ENCODE measurements at places on chromosomes 4 and X.
A peak's percentile ranks its signal among the peaks of the same experiment; 100 is the strongest.

DNA sequence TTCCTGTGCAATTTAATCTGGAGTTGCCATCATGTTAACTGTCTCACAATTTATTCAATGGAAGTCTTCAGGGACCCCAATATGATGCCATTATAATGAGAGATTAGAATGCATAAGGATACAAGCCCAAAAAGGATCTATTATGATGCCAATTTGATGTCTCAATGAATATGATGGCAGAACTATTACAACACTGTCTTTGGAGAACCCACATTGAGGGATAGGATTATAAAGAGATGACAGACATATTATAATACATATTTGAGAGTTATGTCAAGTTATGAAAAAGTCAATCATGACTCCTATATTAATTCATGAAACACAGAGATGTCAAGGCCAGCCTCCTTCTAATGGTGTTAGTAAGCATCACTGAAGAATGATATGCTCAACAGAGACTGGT lies 1358.4 kb downstream of the PCDH19 start:
- no peak for DNase-seq

GRCh38 chr4:113674251-113674650 lies 87.3 kb downstream of the CAMK2D start:
- no peak for DNase-seq

GRCh38 chr4:3346146-3346545 lies 53.3 kb downstream of the RGS12 start:
- DNase-seq, result no peak

GRCh38 chrX:39758791-39759525 lies 338.8 kb downstream of the BCOR start:
- DNase-seq, result no peak

GRCh38 chrX:83771664-83772063 lies 89.3 kb upstream of the CYLC1 start:
- DNase-seq, result no peak

- no peak for DNase-seq
Observed at GRCh38 chrX:21666252-21666651, 8.1 kb upstream of the KLHL34 start.

DNA sequence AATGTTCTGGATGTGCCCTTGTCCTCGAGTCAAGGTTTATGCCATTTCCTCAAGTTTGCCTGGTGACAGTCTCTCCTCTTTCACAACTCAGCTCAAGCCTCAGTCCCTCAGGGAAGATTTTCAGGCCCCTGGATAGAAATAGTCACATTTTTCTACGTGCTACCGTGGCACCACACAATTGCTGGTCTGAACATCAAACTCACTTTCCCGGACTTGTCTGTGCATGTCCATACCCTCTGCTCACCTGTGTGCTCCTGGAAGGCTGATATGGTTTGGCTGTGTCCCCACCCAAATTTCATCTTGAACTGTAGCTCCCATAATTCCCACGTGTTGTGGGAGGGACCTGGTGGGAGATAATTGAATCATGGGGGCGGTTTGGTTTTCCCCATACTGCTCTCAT lies 129.7 kb downstream of the HS3ST1 start:
- DNase-seq, result no peak

DNA sequence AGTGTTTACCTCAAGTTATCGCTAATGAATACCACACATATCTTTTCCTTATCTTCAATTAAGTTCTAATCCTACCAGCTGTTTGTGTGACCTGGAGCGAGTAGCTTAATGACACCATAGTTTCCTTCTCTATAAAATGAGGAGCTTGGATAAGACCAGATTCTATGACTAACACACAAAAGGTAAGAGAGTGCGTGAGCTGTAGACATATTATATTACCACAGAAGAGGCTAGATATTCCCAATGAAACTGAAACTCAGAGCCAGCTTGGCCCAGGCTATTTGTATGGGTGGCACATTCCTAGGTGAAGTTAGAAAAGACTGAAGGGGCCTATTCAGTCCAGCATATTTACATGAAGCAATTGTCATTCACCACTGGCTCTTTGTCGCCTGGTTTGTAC lies 30.2 kb downstream of the ASB5 start:
- DNase-seq, result no peak

DNA sequence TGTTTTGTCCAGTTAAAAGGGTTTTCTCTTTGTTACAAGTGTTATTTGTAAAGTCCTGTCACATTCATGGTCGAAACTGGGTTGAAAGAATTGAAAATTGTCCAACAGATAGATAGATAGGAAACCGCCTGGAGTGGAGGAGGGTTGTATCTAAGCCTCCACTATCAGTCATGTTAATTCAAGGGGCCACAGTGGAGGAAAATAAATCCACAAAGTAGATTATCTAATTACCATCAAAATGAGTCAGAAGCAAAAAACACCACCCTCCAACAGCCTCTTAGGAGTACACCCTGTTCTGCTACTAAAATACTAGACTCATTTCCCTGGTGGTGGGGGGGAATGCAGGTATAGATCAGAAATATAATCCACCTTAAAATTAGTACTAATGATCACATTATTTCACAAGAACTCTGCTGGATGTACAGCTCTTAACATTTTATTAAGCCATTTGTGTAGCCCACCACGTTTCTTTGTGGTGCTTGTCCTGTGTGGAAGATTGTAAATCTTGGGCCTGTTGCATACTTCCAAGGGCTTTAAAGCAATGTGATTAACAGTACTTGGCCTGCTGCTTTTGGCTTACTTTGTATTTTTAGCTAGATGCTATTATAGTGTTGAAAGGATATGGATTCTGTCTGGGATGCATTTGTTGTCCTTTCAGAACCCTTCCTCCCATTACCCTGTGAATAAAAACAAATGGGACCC lies 26.8 kb downstream of the RBBP7 start:
- DNase-seq, result no peak

- DNase-seq, result no peak
Observed at GRCh38 chr4:181420950-181421349, 822.3 kb upstream of the TENM3 start.

DNA sequence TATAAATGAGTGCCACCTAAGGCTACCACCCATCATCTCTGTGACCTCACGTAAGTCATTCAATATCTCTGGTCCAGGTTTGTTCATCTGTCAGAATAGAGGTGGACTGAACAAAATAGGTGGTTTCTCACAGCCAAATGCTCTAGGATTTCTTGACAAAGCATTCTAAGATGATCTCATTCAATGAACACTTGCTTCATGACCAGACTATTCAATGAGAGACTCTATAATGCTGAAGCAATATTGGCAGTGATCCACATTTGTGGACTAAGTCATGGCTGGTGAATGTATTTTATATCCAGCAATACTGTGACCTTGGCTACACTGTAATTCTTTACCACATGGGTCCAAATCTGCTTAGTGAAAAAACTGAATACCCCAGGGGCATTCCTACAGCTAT lies 37.9 kb downstream of the LDB2 start:
- no peak for DNase-seq

- no peak for DNase-seq
Observed at GRCh38 chrX:110268886-110269285, 49.0 kb downstream of the AMMECR1 start.

DNA sequence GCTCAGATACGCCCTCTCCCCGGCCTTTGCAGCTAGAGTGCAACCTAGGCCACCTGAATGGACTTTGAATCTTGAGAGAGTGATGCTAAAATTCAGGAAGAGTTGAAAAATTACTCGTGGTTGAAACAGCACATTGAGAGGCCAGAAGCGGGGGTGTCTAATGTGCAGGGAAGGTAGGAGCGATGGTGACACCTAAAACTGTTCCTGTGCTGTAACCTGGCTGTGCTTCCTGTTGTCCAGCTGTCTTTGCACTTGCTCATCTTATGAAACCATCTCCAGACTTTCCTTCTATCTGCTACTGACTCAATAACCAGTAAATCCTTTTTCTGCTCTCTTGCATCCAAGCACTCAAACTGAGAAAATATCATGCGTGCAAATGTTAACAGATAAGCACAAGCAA lies 106.4 kb upstream of the RPS6KA3 start:
- no peak for DNase-seq

- no peak for DNase-seq
Observed at GRCh38 chr4:3313556-3314228, 20.9 kb downstream of the RGS12 start.

GRCh38 chrX:143095321-143095720 lies 69.6 kb downstream of the SPANXN4 start:
- DNase-seq, result no peak

- DNase-seq, result no peak
Observed at GRCh38 chr4:119559044-119559647, 69.5 kb downstream of the PDE5A start.

- no peak for DNase-seq
Observed at GRCh38 chr4:180832073-180832472, 1411.1 kb upstream of the TENM3 start.

- DNase-seq, result no peak
Observed at GRCh38 chrX:105018865-105019264, 201.6 kb downstream of the TEX13A start.

DNA sequence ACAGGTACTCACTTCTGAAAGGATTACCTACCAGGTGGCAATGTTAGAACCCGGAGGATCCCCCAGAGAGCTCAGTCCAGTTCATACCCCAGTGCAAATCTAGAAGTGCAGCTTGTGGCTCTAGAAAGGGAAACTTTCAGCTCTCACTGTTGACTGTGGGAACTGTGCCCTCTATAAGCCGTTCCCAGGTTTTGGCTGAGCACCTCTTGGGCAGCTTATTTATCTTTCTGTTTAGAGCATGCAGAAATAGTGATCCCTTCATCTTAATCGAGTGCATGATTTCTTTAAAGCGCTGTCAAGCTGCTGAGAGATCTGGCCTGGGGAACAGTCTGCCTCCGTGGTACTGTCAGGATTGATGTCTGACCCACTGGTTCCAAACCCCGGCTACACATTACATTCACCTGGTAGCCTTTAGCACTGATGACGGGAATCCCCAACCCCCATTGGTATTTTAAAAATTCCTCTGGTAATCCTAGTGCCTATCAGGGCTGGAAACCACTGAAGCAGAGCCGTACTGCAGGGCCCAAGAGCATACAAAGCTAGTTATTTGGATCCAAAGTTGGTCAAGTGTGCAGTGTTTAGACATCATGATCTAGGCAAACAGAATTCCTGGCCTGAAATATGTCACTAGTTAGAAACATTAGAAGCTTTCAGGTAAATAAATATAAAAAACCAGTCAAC lies 103.2 kb downstream of the KLHL8 start:
- DNase-seq, result no peak

DNA sequence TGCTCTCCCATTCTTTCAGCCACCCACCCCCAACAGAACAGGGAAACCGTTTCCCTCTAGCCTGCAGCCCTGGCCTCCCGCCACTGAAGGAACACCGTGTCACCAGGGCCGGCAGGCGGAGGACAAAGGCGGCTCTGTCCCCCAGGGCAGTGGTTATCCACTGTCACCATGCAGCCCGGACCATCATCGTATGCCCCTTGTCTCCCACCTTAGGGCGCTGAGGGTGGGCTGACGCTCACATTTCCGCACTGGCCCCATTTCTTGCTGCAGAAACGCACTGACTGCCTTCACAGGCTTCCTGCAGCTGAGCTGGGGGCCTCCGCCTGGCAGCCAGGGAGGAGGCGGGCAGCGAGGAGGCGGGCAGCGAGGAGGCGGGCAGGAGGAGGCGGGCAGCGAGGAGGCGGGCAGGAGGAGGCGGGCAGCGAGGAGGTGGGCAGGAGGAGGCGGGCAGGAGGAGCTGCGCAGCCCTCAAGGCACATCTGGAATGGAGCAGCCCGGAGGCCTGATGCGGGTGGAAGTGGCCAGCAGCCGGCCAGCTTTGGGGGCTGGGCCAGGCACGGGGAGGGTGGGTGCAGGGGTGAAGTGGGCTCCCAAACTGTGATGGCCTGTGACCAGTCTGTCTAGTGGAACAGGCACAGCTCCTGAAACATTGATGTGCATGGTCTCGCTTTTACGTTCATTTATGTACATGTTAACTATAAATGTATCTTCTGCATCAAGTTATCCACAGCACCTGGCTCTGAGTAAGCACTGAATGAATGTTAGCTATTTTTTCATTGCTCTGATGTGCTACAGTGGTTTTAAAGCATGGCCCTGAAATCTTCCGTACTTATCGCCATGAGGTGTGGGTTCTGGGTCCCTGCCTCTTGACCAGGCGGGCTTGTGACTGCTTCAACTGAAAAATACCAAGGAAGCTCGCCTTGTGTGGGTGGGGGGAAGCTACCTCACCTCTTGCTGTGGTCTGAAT lies 20.6 kb upstream of the KIAA0232 start:
- no peak for DNase-seq

DNA sequence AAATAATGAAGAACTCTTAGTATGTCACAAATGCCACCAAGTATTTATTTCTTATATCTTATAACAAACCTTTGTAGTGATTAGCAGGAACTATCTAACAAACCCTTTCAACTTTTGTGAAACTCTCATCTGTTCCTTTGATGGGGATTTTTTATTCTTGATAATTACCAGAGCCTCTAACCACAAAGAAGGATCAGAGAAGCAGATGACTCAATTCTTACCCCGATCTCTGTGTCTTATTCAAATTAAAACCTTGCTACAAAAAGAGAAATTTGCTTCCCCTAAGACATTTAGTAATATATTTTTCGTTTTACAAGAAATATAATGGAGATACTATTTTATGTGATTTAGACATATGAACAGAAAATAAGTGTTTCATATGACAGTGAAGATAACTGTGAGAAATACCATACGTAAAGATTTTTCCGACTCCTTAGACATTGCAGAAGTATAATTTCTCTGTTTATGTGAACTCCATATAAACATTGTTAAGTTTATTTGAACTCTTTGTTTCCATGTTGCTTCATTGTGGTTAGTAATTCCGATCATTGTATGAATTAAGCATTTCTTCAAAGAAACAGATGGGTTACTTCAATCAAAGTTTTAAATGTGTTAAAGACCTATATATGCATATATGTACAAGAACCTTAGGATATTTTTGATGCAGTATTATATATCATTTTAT lies 205.4 kb downstream of the CFAP299 start:
- no peak for DNase-seq

DNA sequence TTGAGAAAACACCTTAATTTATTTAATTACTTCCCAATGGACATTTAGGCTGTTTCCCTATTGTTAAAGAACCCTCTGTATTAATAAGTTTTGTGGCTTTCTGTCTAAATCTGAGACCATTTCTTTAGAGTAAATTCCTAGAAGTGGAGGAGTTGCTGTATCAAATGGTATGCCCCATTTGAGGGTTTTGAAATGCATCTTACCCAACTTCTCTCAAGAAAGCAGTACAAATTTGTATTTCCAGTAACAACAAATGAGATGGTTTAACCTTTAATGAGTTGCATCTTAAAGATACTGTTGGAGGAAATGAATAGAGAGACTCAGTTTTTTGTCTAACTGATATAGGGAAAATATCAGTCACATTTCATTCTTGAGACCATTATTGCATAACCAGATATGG lies 70.5 kb upstream of the CBLL2 start:
- DNase-seq, result no peak

GRCh38 chr4:8645753-8646124 lies 53.2 kb downstream of the CPZ start:
- DNase-seq, result peak; percentile 85

DNA sequence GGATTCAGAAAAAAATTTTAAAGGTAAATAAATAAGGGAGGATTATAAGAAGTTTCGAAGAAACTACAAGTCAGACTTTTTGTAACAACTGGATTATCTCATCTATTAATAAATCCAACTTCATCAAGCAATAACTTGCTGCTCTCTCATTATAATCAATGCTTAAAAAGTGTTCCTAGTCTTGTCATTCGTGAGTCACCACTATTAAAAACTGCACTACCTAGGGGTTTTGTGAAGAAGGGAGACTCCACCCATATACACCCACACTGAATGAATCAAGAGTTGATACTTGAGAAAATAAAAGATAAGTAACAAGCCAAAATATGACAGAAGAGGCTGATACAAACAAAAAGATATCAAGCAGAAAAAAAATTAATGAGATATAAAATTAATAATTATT lies 360.5 kb downstream of the ZNF674 start:
- no peak for DNase-seq

- no peak for DNase-seq
Observed at GRCh38 chrX:24081661-24082154, 27.0 kb downstream of the EIF2S3 start.

GRCh38 chrX:80576806-80577533 lies 156.7 kb downstream of the TENT5D start:
- DNase-seq, result no peak

All from vagina (tissue), 2 donors.